ENCODE measurements at places on chromosomes 4 and X.

GRCh38 chrX:31154946-31155345, 83.1 kb upstream of the FTHL17 start:
- no peak for DNase-seq

- no peak for DNase-seq
Observed at GRCh38 chr4:54197926-54198325, 31.2 kb upstream of the PDGFRA start.

- no peak for DNase-seq
Observed at GRCh38 chr4:15291122-15291521, 136.7 kb upstream of the C1QTNF7 start.

DNA sequence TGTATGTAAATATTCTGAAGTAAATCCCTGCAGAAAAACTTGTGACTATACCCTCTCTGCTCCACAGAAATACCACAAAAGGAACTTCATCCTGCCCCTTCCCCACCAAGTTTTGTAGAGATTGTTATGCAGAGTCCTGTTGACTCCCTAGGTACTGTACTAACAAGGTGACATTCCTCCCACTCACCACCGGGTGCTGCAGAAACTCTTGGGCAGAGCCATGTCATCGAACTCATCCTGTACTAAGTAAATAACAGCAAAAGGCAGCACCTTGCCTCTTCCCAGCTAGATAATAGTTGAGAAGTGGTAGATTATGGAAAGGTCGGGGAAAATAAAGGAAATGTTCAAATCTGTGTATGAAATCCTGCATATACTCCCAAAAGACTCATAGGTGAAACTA, 233.3 kb downstream of the STPG2 start:
- no peak for DNase-seq

- DNase-seq: no peak
Observed at GRCh38 chr4:97432551-97432950, 710.7 kb downstream of the STPG2 start.

DNA sequence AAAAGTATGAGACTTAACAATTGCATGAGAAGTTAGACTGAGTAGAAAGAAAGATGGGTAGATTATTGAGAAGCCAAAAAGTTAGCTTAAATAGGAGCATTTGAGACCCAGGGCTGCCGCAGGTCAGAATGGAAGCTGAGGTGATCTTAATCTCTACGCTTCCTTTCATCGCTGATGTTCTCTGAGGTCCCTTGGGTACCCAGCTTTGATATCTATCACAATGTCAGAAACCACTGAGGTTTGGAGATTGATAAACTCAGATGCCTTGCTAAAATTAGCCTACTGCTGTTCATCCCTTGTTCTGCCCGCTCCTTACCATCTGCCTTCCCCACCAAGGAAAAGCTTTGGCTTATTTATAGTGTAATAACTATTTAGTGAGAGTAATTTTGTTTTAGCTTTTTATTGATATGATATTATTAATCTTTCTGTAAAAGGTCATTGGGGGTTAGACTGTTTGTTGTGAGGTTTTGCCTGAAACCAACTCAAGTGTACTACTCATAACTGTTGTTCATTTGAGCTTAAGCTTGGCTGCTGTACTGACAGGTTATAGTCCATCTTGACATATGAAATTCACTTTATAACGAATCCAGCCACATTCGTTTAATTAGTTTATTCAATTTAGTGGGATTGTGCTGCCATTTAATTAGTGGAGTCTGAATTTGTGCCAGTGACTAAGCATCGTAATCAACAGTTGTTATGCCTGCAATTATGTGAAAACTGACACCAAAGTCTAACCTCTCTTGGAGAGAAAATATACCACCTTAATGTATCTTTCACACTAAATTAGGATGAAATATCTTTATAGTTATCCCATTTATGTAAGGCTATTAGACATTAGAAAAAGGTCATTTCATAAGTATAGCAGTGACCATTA, 15.1 kb downstream of the MCUB start:
- no peak for DNase-seq

- no peak for DNase-seq
Observed at GRCh38 chr4:187128222-187128621, 404.6 kb upstream of the FAT1 start.

- DNase-seq: no peak
Observed at GRCh38 chr4:63901304-63901703, 507.9 kb downstream of the TECRL start.

GRCh38 chrX:46648660-46649059, 75.1 kb downstream of the CHST7 start:
- DNase-seq: no peak

GRCh38 chr4:103753868-103754653, 34.3 kb upstream of the TACR3 start:
- DNase-seq: no peak

DNA sequence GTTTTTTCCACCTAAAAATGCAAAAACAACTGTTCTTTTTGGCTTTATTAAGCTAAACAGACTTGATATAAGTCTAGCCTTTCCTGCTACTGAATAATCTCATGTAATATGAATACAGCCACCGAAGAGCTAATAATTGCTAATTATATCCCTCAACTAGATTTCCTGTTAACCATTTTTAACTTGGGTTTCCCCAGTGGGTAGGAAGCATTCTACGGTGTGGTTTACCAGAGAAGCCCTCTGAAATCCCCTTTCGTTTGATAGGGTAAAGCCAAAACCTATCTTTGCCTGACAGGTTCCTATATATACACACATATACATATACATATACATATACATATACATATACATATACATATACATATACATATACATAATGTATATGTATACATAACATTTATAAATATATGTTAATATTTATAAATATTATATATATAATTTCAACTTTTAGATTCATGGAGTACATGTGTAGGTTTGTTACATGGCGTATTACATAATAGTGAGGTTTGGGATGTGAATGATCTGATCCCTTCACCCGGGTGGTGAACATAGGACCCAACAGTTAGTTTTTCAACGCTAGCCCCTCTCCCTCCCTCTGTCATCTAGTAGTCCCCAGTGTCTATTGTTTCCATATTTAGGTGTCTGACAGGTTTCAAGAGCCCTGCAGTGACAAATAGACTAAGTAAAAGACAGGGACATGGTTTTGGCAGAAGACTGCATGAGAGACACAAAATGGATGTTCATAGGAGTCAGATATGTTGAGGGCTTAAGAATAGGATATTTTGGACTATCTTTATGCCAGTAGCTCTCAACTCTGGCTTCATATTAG, 62.4 kb downstream of the ATXN3L start:
- no peak for DNase-seq

DNA sequence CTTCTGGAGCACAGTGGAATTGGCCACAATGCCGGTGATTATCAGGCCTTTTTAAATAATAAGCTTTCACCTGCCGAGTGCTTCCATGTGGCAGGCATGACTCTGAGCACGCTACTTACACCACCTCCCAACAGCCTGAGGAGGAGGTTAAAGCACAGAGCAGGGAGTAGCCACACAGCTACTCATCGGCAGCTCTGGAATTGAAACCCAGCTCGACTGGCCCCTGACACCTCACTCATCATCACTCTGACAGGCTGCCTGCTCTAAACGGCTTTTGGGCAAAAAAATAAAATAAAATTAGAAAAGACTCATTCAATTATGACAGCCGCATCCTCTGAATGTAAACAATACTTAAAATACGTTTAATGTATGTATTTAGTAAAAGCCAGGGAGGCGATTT, 326.4 kb upstream of the NOCT start:
- DNase-seq: no peak

- no peak for DNase-seq
Observed at GRCh38 chr4:124931050-124931449, 218.5 kb upstream of the ANKRD50 start.

GRCh38 chr4:79495447-79495846, 87.4 kb upstream of the GK2 start:
- no peak for DNase-seq

DNA sequence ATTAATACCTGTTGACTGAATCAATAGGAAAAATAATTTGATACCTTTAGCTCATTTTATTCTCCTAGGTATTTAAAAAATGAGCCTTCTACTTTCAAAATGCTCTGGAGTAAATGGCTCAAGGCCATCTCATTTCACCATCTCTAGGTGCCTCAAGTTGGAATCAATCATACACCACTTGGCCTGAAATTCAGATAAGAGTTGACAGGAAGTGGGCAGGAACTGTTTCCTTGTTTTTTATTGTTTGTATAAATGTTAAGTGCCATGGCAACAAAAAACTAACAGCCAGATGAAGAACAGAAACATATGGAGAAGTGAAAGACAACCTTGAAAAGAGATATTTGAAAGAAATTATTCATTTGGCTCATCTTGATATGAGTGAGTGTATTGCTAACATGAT, 12.4 kb downstream of the LIMCH1 start:
- DNase-seq: no peak
